ENCODE measurements at places on chromosomes 12 and 14.

DNA sequence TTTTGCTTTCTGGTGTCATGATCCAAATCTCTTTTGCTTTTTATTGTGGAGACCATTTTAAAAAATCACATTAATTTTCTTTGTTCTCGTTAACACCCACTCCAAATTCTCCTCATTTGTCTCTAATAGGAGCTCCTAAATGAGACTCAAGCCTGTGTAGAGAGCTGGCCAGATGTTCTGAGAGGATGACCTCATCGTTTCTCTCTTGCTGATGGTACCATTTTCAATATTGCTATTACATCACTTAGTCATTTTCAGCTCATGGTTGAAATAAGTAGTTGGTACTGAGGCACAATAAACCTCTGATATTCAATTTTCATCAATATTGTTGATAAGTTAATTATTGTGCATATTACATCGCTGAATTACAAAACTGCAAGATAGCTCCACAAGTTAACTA, 31.5 kb downstream of the SPTB start:
- DNase-seq = no peak

- DNase-seq = no peak
These were observed 45.8 kb downstream of the CRADD start for GRCh38 chr12:93722835-93723567.

DNA sequence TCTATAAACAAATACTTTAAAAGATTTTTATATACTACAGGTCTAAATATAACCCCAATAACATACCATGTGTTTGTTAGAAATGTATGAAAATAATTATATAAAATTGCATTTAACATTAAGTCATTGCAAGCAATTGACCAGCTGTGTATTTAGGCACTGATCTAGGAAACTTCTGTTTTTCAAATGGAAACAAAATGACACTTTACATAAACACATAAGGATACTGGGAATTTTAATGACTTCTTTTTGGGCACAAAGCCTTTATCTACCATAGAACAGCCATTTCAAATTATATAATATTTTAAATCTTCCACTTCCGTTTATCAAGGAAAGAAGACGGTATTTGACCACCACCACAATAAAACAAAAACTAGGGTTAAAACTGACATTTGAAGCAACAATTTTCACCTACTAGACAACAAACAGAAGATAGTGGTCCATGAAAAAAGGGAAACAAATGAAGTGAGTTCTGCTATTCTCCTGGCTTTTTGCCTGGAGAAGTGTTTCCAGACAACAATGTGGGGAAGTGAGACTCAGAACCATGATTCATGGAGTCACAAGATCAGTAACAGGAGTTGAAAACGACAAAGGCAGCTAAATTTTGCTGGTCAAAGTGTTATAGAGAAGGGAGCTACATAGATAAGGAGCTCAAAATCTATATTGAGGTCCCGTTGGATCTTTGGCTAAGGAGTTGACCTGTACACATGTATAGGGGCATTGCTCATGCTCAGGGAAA, 475.1 kb downstream of the TRHDE start:
- no peak for DNase-seq

DNA sequence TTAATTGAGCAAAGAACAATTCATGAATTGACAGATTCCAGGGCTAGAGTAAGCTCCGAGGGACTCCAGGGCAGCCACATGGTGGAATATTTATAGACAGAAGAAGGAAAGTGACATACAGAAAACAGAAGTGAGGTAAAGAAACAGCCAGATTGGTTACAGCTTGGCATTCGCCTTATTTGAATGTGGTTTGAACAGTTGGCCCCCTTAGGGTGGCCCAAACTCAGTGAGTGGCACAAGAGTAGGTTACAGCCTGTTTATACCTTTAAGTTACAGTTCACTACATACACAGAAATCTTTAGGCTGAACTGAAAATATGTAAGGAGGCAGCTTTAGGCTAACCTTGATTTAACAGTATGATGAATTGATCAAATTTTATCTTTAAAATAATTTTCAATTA, 174.5 kb upstream of the CNOT2 start:
- DNase-seq = no peak

DNA sequence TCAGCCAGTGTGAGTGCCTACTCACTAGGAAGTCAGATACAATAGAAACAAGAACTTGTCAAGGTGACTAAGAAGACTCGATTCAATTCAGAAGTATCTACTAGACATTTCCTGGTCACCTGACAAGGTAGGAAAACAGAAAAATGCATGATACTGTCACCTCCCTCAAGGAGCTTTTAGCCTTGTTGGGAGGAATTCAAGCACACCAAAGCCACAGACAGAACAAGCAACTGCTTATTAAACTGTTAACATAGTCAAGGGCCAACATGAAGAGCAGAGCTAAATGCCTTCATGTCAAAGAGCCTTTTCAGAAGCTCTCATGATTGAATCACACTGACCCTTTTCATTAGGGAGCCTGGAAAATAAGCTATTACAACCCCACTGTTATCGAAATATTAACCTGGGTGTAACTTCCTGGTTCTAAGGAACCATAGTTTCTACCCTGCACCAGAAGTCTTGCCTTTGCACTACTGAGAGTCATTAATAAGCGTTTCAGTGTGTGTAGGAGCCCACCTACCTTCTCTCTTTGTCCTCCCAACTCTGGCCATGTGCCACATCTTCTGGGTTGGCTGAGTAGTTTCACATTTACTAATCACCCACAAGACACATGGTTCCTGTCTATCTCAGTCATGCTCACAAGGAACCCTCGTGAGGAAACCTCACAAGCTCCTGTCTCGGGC, 31.0 kb upstream of the LGALS3 start:
- DNase-seq = no peak

- no peak for DNase-seq
These were observed 5.1 kb downstream of the DPPA3 start for GRCh38 chr12:7716381-7716780.

DNA sequence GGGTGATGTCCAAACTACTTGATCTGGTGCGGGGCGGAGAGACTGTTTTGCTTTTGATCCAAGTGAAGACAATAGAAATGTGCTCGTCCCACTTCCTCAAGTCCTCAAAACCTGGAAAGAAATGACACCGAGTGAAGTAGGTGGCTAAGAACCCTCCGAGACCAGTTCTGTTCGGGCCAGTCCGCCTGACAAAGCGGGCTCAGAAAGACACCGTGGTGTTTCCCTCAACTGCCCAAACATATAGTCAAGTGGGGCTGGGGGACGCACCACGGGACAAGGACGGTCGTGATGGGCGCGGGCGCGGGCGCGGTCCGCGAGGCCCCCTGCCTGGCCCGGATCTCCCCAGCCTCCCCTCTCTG, 1.6 kb downstream of the PHLDA1 start:
- no peak for DNase-seq

DNA sequence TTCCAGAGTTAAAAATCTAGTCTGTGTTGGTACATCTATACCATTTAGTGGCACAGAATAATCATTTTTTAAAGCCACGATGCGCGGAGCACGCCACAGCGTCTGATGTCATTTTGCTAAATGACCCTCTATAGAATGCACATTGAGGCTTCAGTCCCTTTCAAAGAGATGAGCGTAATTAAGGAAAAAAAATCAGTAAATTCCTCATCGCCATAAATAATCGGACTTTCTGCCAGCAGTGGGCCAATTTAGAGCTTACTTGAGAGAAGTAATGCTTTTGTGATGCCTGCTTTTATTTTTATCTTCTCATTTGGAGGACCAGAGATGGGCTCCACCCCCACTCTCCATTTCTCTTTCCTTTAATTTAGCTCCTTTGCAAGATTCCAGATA, 4.0 kb downstream of the ASCL1 start:
- DNase-seq = no peak

DNA sequence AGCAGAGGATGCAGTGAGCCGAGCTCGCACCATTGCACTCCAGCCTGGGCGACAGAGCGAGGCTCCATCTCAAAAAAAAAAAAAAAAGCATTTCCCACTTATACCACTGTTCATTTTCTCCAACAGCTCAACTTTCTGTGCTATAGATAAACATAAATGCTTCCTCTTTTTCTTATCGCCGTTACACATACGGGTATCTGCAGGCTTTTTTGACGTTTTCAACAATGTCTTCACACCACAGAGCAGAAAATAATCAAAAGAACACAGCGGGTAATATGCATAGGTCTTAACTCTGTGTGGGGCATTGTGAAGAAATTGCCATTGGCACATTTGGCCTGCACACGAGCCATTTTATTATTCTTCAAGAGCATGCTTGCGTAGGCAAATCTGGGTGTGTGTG, 86.4 kb downstream of the CAPZA3 start:
- no peak for DNase-seq

DNA sequence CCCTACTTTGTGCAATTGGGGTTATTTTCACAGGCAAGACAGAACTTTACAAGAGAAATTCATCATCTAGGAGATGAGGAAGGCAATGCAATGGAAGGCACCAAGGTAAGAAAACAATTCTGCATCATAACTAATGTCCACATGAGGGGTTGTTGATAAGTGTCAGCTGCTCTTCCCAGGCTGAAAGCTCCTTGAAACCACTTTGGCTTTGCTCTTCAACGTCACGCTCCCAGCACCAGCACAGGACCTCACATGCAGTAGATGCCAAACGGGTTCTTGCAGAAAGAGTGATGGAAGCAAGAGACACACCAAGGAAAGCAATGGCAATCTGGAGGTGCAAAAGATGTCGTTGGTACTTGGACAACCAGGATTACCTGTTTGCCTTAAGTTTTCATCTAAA, 485.5 kb downstream of the BCL11B start:
- DNase-seq = no peak

DNA sequence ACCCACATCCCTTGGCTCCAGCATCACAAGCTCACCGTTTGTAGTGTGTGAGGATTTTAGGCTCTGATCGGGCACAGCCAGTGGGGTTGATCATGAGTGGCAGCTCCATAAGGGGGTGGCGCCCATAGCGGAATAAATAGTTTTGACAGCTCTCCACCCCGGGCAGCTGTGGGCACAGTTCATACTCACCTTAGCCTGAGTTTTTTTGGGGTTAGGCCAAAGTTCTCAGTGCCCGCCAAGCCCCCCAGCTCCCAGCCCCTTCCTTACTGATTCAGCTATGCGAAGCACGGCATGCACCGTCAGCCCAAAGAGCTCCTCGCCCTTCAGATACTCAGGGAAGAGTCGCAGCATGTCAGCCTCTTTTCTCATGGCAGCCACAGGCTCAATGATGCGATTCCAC, 6.0 kb upstream of the PRKAG1 start:
- no peak for DNase-seq

DNA sequence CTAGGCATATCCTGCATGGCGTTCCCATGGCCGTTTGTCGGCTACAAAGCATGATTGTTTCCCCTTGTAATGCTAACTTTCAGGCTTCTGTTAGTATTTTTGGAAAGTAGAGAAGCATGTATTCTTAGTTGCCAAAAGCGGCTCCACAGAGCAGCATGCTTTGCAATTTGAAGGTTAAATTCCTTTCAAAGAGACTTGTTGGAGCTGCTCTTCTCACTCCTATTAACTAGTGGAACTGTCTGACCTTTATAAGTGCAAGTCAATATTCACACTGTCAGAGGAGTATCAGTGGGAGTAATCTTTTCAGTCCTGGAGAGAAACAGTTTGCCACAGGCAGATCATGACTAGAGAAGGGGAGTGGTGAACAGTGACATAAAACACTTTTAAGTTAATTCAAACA, 656.1 kb upstream of the NOVA1 start:
- DNase-seq = no peak

- DNase-seq = no peak
These were observed 78.8 kb downstream of the CRACR2A start for GRCh38 chr12:3673981-3674708.

GRCh38 chr14:70020352-70021170, 141.3 kb downstream of the SMOC1 start:
- no peak for DNase-seq

DNA sequence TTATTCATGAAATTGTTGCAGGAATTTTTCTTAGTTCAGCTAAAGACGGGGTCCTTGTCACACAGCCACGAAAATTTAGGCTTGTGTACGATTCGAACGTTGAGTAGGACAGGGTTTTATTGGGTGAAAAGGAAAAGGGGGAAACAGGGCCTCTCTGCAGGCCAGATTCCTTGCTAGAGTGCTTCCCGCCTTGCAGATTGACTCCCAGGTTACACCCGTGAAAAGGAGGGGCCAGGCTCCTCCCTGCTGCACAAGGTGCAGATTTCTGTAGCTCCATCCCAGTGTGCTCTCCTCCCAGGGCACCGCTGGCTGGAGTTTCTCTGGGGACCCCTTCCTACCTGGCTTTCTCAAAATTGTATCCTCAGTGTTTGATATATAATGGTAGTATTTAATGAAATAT, 221.5 kb downstream of the ERC1 start:
- DNase-seq = no peak

Measured in stimulated activated CD4-positive, alpha-beta T cell treated with anti-CD3 and anti-CD28 coated beads, Interleukin-1b, Interleukin-23, amount 100 ng/mL, for 24 hours (primary cell).